ENCODE measurements at places on chromosomes 2 and 18. TPM values are rescaled to one million over a fixed set of nuclear protein-coding genes. Genes with fewer than 3 reads are reported as not detected.

The CFAP65 gene
- not detected for total RNA-seq

The CRACDL gene
- 0.32 TPM for total RNA-seq

The GRHL1 gene
- 0.16 TPM for total RNA-seq

The CENPA gene
- 1.6 TPM for total RNA-seq

The ELAC1 gene
- total RNA-seq = 5.6 TPM

The ABCA12 gene
- not detected for total RNA-seq

The AGXT gene
- not detected for total RNA-seq
